ENCODE measurements at places on chromosomes 5 and 9.

GRCh38 chr9:77947651-77948050 lies 84.0 kb downstream of the GNAQ start:
- no peak for DNase-seq

GRCh38 chr9:91060520-91061343 lies 259.1 kb downstream of the SYK start:
- no peak for DNase-seq

DNA sequence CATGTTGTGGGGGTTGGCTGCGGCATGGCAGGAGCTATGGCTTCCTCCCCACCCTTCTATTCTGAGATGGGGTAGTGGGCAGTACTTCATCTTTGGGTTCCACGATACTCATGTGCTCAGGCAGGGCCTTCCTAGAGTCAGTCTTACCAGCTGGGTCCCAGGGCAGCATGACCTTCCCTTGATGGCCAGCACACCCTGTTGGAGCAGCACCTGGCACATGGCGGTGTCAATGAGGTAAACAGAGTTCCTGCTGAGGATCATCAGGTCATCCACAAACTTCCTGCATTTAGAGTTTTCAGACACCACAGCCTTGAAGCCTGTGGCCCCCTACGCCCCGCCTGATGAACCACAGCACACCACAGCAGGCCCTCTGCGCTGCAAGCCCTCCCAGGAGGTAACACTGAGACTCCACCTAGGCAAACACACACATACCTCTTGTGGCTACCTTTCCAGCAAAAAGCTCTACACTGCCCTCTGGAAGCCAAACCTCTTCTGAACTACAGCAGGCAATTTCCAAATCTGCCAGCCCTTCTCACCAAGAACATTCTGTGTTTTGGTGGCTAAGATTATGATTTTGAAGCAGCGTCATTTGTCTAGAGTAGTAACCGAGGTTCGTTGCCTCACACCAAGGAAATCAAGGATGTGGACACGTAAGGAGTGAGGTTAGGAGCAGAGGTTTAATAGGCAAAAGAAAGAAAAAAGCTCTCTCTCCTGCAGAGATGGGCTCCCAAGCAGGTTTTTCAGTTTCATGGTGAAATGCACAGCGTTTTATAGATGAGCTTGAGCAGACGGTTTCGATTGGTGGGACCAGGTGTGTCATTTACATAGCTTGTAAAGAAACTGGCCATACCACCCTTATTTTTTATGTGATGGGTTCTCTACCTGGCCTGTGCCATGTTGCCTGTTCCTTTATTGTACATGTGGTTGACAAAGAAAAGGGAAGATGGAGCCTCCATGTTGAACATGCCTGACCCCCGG lies 20.3 kb upstream of the TMEM174 start:
- no peak for DNase-seq

GRCh38 chr5:60687927-60688720 lies 11.8 kb downstream of the DEPDC1B start:
- DNase-seq = no peak

- DNase-seq = no peak
Measured at GRCh38 chr5:30357371-30357770, 836.1 kb upstream of the CDH6 start.

- no peak for DNase-seq
Measured at GRCh38 chr5:121533814-121534213, 317.9 kb upstream of the FTMT start.

DNA sequence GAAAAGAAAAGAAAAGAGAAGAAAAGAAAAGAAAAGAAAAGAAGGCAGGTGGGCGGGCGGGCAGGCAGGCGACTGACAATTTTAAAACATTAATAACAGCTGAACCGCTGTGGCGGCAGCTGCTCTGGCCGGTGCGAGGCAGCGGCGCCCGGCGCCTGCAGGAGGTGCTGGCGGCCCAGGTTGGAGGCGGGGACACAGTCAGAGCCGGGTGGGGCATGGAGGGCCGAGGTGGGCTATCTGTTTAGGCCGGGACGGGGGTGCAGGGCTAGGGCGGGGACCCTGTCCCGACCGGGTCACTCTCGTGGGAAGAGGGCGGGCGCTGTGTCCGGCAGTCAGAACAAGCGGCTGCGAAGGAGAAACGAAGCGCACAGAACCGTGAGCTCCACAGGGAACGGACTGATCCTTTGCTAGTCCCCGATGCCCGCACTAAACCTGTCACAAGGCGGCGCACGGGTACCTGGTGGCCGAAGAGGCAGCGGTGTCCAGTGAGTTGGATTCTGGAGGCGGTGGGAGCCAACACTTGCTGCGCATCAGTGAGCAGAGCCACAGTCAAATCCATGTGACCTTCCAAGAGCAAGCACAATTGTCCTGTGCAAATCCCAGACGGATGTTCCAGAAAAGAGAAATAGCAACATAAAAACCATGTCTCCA lies 13.6 kb upstream of the ALDOB start:
- peak; percentile 54 for DNase-seq

DNA sequence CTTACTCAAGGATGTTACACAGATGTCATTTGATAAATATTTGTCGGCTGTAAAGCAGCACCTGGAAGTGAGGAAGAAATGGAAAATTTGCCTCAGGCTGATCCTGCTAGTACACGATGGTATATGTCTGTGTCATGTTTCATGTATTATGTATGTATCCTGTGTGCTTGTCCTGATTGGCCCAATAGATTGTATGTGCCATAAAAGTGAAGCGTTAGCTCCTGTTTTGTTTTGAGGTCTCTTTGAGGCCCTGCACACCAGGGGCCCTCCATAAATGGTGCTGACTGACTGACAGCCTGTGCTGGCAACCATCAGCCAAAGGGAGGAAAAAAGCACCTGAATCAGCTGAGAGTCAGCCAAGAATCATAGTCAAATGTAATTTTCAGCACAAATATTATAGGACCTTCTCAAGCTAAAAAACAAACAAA lies 11.8 kb upstream of the LNPEP start:
- DNase-seq = no peak

DNA sequence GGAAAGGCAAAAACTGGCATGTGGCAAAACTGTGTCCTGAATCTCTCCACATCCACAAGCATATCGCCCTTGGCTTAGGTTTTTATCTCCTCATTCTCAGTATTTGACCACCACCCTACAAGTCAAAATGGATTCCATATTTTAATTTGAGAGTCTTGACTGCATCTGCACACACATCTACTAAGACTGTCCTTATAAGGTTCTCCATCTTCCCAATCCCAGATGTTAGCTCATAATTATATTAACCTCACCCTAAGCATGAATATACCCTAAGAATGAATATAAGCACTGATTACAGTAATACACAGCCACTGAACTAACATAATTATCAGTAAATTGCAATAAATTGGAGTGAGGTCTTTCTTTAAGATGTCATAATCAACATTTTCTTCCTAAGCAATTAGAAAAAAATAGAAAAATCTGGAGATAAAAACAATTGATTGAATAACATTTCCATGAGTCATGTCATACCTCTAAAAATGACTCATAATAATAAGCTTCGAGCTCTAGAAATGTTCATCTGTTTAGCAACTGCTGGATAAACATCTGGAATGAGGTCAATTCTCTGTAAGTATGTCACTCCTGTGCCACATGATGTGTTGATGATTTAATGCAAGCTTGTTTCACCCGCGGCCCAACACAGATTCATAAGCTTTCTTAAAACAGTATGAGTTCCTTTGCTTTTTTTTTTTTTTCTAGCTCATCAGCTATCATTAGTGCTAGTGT lies 39.9 kb upstream of the PAM start:
- no peak for DNase-seq

- DNase-seq = no peak
Measured at GRCh38 chr5:84301535-84301934, 83.1 kb downstream of the EDIL3 start.

GRCh38 chr9:121225240-121225639 lies 23.6 kb upstream of the RAB14 start:
- no peak for DNase-seq

GRCh38 chr5:136087961-136088871 lies 44.4 kb upstream of the SMAD5 start:
- DNase-seq = no peak

DNA sequence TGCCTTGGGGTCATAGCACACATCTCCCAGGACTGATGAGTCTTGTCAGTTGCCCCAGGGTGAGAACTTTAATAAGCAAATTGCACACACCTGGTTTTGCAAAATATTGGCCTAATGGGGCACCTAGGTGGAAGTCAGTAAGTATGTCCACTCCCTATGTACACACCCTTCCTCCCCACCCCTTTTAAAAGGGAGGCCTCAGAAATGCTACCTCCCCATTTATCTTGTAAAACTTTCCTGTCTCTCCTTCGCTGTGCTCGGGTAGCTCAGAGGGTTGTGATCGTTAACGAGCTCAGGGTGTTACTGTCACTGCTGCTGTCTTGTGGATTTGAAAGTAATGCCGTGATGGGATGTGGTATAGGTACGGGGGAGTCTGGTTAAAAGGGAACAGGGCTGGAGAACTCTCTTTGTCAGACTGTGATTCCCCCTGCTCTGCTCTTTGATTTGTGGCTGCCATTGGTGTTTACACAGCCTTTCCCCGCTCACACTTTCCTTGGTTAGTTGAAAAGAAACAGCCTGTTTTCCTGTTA lies 26.2 kb downstream of the ZNF462 start:
- no peak for DNase-seq

- DNase-seq = no peak
Measured at GRCh38 chr5:41112486-41113455, 41.6 kb upstream of the MROH2B start.

- DNase-seq = no peak
Measured at GRCh38 chr9:23686257-23686656, 139.8 kb downstream of the ELAVL2 start.

DNA sequence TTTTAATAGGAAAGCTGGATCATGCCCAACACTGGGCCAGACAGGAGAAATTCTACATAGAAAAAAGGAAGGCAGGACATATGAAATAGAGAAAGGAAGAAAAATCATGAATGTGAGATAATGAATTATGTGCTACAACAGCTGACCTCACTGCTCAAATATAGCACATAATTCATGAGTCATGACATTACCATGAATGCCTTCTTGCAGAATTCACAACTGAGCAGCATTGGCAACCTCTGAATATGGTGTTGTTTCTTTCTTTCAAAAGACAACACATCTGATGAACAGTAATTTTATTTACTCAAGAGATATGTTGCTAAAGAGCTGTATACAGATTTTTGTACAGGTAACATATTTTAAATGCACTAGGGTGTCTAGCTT lies 34.4 kb downstream of the APBA1 start:
- DNase-seq = no peak

DNA sequence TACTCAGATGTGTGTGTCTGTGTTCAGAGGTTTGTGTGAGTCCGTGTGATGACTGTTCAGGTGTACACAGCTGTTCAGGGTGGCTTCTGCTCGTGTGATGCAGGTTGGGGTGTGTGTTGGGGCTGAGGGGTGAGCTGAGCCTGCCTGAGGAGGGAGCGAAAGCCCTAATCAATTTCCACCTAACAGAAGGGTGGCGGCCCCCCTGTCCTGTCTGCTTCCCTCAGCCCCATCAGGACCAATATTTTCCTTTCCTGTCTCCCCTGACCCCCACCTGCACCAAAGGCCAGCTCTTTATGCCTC lies 30.2 kb downstream of the LHX2 start:
- DNase-seq = no peak
